Stimulated activated CD4-positive, alpha-beta T cell treated with anti-CD3 and anti-CD28 coated beads, TNF-alpha, amount 100 ng/mL, for 48 hours (primary cell): ENCODE measurements at places on chromosomes 11 and 22.
A peak's percentile ranks its signal among the peaks of the same experiment; 100 is the strongest.

DNA sequence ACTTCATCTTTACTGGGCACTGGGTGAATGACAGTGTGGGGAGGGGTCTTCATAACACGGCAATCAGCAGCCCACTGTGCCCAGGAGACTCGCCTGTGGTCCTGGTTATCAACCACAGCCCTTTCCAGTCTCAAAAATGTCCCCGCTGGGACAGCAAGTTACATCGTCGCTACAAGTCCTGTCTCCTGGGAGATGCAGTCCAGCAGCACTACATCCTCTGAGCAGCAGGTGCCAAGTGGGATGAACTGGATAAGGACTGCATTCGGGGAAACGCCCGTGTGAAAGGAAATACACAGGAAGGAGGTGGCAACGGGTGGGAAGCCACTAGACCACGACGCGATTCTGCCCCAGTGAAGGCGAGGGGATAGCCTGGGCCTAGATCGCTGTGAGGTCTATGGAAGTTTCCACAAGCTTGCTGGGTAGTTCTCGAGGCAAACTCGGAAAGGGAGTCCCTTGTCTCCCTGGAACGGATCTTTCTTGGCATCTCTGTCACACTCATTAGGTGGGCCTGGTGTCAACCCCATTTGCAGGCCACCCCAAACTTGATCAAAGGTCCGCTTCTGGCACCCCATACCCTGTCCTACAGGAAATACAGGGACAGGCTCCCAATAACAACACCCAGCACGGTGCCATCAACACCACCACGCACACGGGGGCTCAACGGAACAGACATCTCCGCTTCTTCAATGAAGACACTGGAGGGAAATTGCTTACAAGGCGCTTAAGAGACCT, 4.4 kb downstream of the ASCL2 start:
- no peak for DNase-seq

DNA sequence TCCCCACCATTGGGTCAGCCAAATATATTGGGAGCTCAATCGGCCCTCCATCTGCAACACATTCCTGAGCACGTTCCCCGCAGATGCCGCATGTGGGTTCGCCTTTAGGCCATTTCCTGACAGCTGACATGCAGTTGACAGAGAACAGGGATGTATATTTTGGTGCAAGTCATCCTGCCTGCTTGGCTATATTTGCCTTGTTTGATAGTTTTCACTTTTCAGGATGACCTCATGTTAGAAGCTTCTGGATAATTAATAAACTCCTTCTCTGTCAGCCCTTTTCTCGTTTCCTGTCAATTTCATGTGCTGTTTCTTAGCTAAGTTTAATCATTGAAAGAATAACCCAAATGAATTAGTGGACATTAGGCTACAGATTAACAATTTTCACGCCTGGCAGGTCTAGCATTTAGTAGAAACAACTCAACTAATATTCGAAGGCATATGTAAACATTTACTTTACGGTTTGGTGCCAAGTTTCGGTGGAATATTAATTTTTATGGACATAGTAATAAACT, 105.8 kb upstream of the SLC5A12 start:
- DNase-seq: no peak

DNA sequence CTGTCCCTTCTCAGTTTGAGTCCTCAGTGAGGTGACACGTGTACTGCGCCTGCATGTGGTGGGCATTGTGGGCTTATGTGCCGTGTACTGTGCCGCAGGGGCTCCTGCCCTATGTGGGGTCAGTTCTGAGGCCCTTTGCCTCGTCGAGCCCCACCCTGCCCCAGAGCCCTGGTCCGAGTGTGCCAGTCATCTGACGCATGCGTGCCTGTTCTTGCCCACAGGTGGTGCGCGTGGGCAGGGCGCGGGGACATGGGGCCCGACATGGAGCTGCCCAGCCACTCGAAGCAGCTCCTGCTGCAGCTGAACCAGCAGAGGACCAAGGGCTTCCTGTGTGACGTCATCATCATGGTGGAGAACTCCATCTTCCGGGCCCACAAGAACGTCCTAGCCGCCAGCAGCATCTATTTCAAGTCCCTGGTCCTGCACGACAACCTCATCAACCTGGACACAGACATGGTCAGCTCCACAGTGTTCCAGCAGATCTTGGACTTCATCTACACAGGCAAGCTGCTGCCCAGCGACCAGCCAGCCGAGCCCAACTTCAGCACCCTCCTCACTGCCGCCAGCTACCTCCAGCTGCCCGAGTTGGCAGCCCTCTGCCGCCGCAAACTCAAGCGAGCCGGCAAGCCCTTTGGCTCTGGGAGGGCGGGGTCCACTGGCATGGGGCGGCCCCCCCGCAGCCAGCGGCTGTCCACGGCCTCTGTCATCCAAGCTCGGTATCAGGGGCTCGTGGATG, 22.3 kb upstream of the TMEM191C start:
- no peak for DNase-seq

DNA sequence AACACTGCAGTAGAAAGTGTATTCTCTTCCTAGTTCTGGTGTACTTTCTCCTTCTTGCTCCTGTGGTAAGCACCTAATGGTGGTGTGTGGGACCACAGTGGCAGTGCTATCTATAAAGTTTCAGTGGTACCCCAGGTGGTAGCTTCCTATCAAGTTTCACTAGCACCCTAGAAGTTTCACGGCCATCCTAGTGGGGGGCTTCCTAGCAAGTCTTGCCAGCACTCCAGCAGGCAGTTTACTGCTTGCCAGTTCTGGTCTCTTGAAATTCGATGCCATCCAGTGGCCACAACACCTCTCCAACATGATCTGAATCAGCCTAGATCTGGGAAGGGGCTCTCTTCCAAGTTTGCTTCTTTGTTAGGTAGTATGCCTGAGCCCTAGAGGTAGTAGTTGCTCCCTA, 229.6 kb downstream of the SWAP70 start:
- DNase-seq: no peak

- no peak for DNase-seq
Observed at GRCh38 chr22:35728639-35729308, 11.1 kb downstream of the APOL5 start.

GRCh38 chr22:48581796-48582469, 1245.7 kb downstream of the BRD1 start:
- no peak for DNase-seq

DNA sequence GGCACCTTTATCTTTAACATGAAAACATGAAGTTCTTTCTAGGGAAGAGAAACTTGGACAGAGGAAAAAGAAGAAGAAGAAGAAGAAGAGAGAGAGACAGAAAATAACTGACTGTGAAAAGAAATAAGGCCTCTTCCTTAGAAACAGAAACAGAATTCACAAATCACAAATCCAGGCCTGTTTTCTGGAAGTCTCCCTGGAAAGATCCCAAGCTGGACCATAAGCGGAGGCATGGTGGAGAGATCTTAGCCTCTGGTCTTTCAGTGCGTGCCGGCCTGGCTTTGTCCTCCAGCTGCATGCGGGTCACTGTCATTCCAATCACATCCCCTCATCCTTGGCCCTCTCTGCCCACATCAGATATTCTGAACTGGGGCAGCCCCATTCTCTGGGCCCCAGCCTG, 6.9 kb downstream of the FXYD6 start:
- DNase-seq: no peak

GRCh38 chr22:45101515-45102227, 62.1 kb upstream of the NUP50 start:
- DNase-seq: peak; percentile 3

- DNase-seq: no peak
Observed at GRCh38 chr11:86570020-86570419, 102.4 kb downstream of the ME3 start.

GRCh38 chr11:112795142-112795815, 165.9 kb upstream of the NCAM1 start:
- DNase-seq: no peak

GRCh38 chr22:49867303-49868265, 13.9 kb downstream of the ZBED4 start:
- DNase-seq: no peak

DNA sequence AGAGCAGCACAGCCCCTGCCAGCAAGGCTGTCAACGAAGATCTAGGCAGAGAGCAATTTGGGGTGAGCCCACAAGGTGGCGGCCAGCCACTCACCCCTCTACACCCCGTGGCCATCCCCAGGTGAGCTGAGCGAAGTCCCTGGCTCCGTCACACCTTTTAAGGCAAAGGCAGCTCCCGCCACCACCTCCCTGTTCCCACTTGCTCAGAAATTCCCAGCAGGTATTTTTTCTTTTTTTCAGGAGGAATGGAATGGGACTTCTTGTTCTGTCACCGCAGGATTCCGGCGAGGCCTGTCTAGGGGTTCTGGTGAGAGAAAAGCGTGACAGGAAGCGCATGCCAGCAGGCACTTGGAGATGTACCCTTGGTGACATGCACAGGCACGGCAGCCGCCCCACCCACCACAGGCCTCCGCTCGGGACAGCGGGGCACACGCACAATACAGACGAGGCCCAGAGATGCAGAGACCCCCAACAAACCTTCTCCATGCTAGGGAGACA, 10.0 kb downstream of the RPL3 start:
- DNase-seq: no peak

GRCh38 chr11:127993281-127993680, 594.1 kb downstream of the ETS1 start:
- no peak for DNase-seq

GRCh38 chr11:67654225-67654624, 3.7 kb upstream of the ACY3 start:
- no peak for DNase-seq

GRCh38 chr11:32400196-32400595, 35.1 kb downstream of the WT1 start:
- DNase-seq: no peak

DNA sequence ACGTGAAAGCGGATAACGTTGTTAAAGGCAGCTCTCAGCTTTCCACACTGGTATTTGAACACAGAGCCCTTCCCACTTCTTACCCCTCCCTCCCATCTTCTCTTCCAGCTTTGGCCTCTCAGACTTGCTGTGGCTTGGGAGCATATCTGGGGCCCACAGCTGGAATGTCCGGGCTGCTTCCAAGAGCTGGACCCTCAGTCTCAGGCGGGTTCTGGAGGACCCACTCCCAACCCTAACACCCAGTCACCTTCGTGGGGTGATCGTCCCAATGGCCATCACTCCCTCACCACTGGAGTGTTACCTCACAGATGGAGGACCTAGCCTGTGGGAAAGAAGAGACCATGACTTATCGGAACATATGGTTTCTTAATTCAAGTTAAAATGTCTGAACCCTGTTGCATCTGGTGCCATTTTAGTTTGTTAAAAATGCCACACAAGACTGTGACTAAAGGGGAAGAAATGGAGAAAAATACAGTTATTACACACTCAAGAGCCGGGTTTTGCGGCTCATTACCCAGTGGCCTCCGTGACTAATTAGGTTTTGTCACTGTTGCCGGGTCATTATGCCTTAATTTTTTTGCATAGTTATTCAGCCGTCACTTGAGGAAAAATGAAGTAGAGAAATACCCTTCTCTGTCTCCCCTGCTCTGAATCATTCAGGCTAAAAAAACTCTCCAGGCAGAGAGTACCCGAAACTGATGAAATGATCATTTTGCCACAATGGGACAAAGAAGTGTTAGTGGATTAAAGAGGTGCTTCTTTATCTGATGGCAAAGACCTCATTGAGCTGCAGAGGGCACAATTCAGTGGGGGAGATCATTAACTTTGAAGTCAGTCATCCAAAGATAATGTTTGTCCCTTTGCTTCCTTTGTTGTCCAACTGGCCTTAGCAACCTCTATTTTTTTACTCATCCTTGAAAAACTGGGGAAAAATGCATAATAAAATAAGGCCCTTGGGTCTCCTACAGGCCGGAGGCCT, 87.2 kb upstream of the HTATIP2 start:
- DNase-seq: no peak

GRCh38 chr11:134801570-134801969, 389.5 kb upstream of the B3GAT1 start:
- no peak for DNase-seq
